ENCODE measurements at places on chromosomes 3 and 15.
A peak's percentile ranks its signal among the peaks of the same experiment; 100 is the strongest.

GRCh38 chr3:96480881-96481280, 333.5 kb upstream of the EPHA6 start:
- DNase-seq, result no peak

- DNase-seq, result no peak
Measured at GRCh38 chr3:124318014-124318413, 326.1 kb upstream of the ROPN1 start.

DNA sequence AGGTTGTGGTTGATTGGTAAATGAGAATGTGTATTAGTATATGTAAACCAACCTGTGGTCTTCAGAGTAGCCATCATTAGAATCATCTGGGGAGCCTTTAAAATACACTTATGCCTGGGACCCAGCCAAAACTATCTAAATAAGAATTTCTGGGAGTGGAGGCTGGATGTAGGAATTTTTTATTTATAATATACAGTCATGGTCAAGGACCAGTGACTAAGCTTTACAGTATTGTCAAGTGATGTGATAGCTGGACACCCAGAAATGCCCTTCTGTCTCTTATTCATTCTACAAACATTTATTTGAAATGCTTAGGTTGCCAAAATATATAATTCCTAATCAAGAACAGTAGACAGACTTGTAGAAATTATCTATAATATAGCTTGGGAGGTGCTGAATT, 132.2 kb downstream of the MBNL1 start:
- DNase-seq, result no peak

GRCh38 chr3:170469151-170470062, 50.7 kb downstream of the CLDN11 start:
- no peak for DNase-seq

- DNase-seq, result no peak
Measured at GRCh38 chr15:40454904-40455391, 14.2 kb downstream of the BAHD1 start.

GRCh38 chr3:72784226-72784625, 64.0 kb downstream of the SHQ1 start:
- no peak for DNase-seq

- DNase-seq, result no peak
Measured at GRCh38 chr3:31544634-31545033, 11.9 kb downstream of the STT3B start.

DNA sequence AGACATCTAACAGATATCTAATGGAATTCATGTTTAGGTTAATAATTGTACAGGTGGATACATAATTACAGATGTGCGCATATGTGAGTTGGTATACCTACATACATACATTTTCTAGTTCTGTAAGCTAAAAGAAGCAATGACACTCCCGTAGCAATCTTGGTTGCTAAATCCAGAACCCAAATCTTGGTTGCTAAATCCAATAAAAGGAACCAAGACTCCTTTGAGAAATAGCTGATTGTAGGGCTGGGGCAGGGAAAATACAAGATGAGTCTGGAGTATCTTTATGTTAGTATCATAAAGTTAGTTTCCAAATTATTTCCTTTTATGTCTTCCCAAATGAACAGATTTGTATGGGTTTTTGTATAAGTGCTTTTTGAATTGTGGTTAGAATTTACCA, 135.2 kb downstream of the TMCC1 start:
- no peak for DNase-seq

DNA sequence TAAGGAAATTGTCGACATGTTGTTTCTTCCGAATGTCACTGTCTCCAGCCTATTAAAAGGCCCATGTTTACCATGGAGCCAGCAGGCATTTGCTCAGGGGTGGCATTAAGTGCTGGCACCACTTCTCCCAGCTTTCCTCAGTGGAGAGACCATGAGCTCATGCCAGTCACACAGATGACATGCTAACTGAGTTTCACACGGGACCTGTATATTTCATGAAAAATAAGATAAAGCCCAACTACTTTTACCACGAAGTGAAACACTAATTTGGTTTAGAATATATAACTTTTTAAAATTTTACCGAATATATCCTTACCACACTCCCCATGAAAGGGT, 93.4 kb downstream of the ETFA start:
- DNase-seq, result no peak

GRCh38 chr3:151393941-151394340, 9.4 kb upstream of the P2RY12 start:
- DNase-seq, result no peak

- no peak for DNase-seq
Measured at GRCh38 chr15:79025802-79026201, 64.8 kb downstream of the RASGRF1 start.

DNA sequence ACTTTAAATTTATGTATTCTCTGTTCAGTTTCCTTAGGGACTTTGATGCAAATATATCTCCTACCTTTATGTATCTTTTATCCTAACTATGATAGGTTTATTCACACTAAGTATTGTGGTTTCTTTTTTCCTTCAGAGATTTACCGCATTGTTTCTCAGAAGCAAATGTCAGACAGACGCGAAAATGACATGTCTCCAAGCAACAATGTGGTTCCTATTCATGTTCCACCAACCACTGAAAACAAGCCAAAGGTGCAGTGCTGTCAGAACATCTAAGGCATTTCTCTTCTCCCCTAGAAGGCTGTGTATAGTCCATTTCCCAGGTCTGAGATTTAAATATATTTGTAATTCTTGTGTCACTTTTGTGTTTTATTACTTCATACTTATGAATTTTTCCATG, 18.3 kb downstream of the RAB11A start:
- DNase-seq, result no peak

- no peak for DNase-seq
Measured at GRCh38 chr3:140007081-140007480, 72.1 kb downstream of the CLSTN2 start.

GRCh38 chr3:184731786-184732537, 20.1 kb upstream of the MAGEF1 start:
- no peak for DNase-seq

- DNase-seq, result peak; percentile 70
Measured at GRCh38 chr15:74955796-74956647, 550 bp downstream of the RPP25 start.

- no peak for DNase-seq
Measured at GRCh38 chr3:166177130-166177529, 339.9 kb upstream of the BCHE start.

GRCh38 chr3:183252973-183253527, at the start of gene B3GNT5:
B3GNT5 (plus strand) TSS chr3:183253253; CDS start chr3:183269799, 16,546 bp downstream.
- DNase-seq, result peak; percentile 50

DNA sequence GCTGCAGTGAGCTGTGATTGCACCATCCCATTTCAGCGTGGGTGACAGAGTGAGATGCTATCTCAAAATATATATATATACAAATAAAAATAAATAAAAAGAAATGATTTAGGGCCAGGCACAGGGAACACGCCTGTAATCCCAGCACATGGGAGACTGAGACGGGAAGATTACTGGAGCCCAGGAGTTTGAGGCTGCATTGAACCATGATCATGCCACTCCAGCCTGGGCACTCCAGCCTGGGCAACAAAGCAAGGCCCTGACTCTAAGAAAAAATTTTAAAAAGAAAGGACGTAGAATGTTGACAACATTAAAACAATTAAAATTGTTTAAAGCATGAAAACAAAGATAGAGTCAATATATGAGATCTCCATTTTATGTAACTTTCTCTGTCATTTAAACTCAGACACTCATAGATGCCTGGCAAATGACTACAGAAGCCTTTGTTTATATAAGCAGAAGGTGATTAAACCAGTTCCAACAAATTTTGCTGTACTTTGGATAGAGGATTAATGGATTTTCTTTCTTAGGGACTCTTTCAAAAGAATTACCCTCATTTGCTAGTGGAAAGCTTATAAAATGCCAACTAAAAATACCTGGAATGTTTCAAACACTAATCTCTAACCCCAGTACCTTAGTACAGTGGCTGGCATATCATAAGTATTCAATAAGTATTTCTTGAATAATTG, 10.7 kb upstream of the TRPM7 start:
- DNase-seq, result no peak

GRCh38 chr3:50416736-50417636, 57.7 kb upstream of the TMEM115 start:
- no peak for DNase-seq

DNA sequence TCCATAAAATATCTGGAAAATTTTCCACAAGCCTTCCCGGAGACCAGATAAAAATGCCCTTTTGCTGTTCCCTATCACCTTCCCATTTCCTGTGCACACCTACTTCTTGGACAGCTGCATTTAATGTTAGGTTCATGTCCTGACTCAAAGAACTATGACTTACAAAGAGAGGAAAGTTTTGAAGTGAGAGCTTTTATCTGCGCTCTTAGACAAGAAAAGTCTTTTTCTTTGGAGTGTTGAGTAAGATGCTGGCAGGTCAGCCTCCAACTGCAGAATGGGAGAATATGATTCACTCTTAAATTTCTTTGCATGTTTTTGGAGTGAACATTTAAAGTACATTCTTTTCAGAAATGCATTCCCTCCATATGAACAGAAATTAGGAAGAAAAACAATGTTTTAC, 147.3 kb upstream of the DPH6 start:
- no peak for DNase-seq

- no peak for DNase-seq
Measured at GRCh38 chr3:30502742-30503073, 103.7 kb upstream of the TGFBR2 start.

- peak; percentile 2 for DNase-seq
Measured at GRCh38 chr3:120145542-120146285, 51.5 kb upstream of the GSK3B start.

GRCh38 chr3:31288641-31289100, 244.1 kb upstream of the STT3B start:
- DNase-seq, result no peak

- DNase-seq, result no peak
Measured at GRCh38 chr3:73493543-73494308, 131.0 kb downstream of the PDZRN3 start.

DNA sequence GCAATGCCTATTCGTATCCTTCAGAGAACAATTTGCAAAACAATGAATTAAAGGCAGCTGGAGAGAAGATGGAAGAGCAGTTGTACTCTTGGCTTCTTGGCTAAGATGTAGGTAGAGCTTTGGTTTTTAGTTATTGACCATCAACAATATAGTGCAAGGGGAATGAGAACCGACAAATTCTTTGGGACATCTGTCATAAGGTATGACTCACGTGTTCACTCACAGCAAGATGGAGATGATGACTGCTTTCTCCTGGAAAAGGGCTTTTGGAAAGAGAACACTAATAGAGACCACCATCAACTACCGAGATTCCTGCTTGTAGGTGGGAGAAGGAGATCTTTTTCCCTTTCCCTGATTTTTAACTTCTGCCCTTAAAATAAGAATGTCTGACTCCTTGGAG, 234.9 kb downstream of the NTRK3 start:
- DNase-seq, result no peak

GRCh38 chr3:9251055-9251786, 1.8 kb upstream of the SRGAP3 start:
- no peak for DNase-seq

GRCh38 chr3:113231827-113232253, 20.5 kb downstream of the BOC start:
- DNase-seq, result no peak
